ENCODE measurements at places on chromosomes 5 and 9. TPM values are rescaled to one million over a fixed set of nuclear protein-coding genes. Genes with fewer than 3 reads are reported as not detected.

DAP gene
- polyA plus RNA-seq: 119 TPM

OMD gene
- 1.2 TPM for polyA plus RNA-seq

MINAR2 gene
- polyA plus RNA-seq: not detected

CDX1 gene
- 0.39 TPM for polyA plus RNA-seq

HRH2 gene
- polyA plus RNA-seq: 8.8 TPM

SHROOM1 gene
- polyA plus RNA-seq: 6.4 TPM

ADRB2 gene
- 1.7 TPM for polyA plus RNA-seq

All from right lung (tissue), 10 donors.